ENCODE measurements at places on chromosomes 12 and 14. TPM values are rescaled to one million over a fixed set of nuclear protein-coding genes. Genes with fewer than 3 reads are reported as not detected.

DNA sequence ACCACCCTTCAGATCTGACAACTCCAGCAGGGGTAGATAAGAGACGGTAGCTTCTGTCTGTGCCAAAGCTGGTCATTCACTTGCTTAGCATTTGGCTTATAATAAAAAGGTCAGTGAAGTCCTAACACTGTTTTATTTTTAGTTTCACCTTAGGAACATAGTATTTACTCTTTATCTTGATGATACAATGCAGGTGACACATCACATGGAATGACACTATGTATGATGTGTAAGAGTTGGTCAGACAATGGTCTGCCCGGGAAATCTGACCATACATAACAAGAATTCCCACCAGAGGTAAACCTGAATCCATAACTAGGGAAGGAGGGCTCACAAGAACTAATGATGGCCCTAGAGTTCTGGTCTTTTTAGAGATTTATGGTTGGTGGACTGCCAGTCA lies 66.6 kb downstream of the IFNG start:
- DNase-seq, result no peak

GRCh38 chr12:11621797-11622423 lies 27.6 kb upstream of the ETV6 start:
- DNase-seq, result peak; percentile 24

- no peak for DNase-seq
These were observed 77.0 kb upstream of the SYT1 start for GRCh38 chr12:78787576-78787975.

DNA sequence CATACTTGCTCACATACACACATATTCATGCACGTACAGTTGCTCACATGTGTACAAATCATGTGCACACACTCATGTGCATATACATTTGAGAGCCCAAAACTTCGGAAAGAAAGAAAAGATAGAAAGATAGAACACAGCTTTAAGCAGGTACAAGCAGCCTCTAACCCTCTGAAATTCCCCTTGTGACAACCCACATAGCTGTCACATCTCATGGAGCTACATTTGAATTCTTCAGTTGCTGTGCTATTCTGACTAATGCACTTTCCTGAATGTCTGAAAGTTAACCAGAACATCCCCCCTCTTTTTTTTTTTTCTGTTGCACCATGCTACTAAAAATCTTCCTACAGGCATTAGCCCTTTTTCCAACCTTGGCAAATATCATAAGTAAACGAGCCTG lies 51.9 kb upstream of the KCNA5 start:
- DNase-seq, result no peak

The MIP gene
- polyA plus RNA-seq, result not detected

The OR5AU1 gene
- not detected for polyA plus RNA-seq

DNA sequence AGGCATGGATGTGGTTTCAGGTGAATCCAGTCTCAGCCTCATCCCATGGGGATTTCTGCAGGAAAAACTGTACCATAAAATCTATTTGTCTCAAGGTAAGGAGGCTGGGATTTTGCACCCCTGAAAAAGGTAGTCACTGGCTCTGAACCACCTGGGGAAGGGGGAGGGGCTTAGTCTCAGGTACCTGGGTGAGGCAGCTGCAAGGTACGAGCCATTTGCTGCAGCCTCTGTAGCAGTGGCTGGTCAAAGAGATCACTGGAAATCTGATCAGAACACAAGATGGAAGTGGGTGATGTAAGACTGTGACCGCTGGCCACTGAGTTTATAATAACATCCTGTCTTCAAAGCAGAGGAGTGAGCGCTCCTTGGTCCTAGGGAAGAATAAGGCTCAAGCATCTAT lies 209.9 kb upstream of the NOS1 start:
- DNase-seq, result no peak

DNA sequence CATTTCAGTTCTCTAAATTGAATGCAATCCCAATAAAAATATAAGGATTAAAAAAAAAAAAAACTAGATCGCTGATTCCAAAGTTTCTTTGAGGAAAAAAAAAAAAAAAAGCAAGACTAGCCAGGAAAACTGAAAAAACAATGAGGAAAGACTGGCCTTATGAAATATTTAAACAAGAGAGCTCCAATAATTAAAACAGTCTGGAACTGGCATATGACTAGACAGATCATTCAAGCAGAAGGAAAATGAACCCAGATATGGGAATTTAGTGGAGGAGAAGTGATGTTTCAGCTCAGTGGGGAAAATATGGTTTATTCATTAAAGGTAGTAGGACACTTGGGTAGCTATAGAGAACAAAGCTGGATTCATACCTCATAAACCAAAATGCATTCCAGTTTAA lies 42.0 kb upstream of the TBC1D15 start:
- DNase-seq, result no peak

- no peak for DNase-seq
These were observed 207.2 kb upstream of the TMEM132C start for GRCh38 chr12:128059621-128060370.

DNA sequence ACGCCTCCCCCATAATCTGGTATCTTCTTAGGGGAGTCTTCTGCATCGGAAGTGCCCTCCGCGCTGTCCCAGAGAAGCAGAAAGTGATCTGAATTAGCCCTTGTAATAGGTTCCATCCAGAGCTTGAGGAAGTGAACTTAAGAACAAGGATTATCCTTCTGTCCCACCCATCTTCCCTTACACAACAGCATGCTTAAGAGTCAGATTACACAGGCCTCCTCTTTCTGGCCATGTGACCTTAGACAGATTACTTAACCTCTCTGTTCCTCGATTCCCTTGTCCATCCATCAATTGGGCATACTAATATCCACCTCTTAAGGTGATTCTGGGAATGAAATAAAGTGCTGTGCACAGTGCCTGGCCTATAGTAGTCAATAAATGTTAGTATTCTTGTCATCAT lies 11.4 kb downstream of the CABP1 start:
- DNase-seq, result no peak

The SLC5A8 gene
- polyA plus RNA-seq, result not detected

The STXBP6 gene
- polyA plus RNA-seq, result 0.06 TPM

The CDKN3 gene
- 36.6 TPM for polyA plus RNA-seq

The LHX5 gene
- not detected for polyA plus RNA-seq

DNA sequence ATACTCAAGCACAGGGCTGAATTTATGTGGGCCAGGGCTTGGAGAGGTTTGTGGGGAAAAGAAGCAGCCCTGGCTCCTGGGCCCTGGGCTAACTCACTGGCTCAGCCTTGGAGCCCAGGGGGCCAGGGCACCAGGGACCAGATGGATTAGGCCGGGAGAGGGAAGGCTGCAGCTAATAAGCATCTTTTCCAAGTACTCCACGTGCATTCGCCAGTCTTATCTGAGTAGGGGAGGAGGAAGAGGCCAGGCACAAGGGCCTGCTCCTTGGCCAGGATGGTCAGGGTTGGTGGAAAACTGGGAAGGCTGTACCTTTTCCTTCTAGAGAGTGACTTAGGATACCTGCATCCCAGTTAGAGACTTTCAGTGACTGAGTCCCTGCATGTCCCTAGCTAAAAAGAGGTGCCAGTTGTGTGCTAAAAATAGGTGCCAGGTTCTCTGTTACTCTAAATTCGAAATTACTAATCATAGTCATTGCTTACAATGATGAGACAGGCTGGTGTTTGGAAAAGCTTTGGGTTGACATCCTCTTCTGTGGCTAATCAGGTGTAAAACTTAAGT lies 1.3 kb downstream of the GLRX5 start:
- DNase-seq, result no peak

GRCh38 chr12:123354600-123354999 lies 10.0 kb downstream of the SBNO1 start:
- no peak for DNase-seq

The ATL1 gene
- 1.4 TPM for polyA plus RNA-seq

DNA sequence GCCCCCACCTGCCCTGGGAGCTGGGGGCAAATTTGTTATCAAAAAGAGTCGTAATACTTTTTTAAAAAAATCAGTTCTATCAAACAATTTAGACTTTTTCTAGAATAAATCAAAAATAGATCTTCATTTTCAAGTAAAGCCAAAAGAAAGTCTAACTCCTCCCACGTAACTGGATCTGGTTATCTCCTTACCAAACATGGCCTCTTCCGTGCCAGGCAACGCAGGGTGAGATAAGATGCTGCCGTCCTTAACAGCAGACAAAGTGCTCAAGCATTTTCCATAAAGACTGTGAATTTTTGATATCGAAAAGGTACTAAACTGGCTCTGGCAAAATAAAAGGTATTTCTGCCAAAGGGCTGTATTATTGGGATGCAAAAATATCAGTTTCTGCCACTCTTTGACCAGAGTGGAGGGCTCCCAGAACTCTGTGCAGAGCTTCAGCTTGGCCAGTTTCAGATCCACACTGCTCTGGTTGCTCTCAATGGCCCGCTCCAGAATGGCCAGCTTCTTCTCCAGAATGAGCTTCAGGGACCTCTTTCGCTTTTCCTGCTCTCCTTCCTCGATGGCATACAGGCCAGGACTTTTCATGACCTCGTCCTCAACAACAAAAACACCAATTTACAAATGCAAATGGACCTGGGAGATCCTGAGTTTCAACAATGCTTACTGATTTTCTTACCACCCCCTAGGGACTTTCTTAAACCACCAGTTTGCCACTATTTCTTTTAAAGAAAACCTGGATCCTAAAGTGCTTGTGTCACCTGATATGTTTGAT lies 29.0 kb downstream of the NRDE2 start:
- no peak for DNase-seq

- no peak for DNase-seq
These were observed 269.8 kb downstream of the BCAT1 start for GRCh38 chr12:24679126-24679525.

The BCAT1 gene
- 21.6 TPM for polyA plus RNA-seq

DNA sequence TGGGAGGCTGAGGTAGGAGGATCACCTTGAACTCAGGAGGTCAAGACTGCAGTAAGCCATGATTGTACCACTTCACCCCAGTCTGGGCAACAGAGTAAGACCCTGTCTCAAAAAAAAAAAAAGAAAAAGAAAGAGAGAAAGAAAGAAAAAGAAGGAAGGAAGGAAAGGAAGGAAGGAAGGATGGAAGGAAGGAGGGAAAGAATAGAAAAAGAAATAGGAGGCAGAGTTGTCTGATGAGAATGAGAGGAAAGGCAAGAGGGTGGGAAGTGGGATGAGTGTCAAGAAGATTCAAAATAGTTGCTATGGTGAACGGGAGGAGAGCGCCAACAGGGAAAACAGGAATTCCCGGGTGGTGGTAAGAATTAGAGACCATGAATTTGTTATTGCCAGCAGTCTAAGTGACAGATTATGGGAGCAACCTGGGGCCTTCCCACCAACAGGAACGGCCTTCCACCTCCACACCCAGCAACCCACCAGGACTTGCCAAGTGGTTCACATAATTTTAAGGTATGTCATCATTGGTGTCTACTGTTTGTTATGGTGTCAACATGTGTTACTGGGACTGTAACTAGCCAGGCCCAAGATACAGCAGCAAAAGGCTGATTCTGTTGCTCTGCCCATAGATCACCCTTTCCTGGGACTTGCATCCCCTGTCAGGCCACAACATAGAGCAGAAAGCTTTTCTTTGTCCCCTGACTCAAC lies 36.1 kb upstream of the C12orf76 start:
- DNase-seq, result no peak

The LIN7A gene
- 1.6 TPM for polyA plus RNA-seq

DNA sequence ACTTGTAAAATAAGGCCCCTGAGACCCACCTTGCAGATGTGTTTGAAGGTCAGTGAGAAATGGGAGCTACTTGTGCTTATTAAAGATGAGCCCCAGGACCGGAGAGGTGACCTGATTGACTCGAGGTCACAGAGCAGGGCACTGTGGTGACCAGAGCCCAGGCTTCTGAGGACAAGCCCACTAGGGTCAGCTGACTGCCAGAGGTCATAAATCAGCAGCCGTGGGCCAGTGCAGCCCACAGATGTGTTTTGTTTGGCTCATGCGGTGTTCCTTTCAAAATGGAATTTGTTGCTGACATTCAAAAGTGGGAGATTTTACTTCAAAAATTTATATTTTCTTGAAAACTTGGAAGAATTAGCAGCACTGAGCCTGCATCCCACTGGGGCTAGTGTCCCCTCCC lies 24.5 kb downstream of the JDP2 start:
- DNase-seq, result no peak

DNA sequence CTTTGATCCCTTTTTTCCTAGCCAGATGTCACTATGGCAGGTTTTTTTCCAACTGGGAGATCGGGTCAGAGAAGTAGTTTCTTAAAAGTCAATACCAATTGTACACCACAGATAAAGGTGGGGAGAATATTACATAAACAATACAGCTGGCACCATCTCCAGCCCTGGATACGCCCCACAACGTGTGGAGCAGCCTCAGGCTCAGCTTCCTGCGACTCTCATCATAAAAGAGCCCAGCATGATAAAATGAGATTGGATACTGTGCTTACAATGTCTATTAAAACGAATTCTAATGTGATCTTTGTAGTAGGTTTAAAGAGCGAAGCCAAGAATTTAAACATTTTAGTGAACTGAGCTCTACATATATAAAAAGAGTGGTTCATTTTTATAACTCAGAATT lies 21.5 kb downstream of the EFCAB11 start:
- DNase-seq, result no peak

The KRT83 gene
- polyA plus RNA-seq, result not detected

DNA sequence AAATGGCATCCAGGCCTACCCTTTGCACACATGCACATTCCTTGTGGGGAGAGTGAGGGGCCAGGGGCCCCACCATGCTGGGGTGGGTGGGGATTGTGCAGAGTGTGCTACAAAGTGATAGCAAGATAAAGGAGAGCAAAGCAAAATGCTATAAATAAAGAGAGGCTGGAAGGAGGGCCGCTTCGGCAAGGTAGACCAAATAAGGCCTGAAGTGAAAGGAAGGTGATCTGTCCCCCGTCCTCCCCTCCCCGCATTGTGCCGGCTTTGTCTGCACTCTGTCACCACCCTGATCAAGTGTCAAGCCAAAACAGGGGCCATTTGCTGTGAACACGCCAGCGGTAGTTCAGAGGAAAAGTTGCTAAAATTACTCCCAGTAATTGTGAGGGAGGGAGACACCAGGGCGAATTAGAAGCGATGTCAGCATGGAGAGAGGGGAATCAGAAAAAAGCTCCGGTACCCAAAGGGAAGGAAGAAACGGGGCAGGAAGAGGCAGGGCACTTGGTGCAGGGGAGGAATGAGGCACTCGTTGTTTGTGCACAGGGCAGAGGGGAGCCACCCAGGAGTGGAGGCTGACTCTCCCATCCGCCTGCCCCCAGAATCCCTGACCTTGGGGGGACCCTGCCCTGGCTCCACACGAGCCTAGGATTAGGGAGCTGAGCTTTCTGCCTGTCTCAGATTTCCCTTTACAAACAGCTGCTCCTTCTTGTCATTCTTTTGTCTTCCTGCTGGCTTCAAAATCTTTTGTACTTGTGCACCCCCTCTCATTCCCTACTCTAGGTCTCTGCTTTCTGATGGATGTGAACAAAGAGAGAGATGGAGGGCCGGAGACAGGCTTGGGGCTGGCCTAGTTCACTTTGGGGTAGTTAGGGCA lies 2.9 kb upstream of the MYH7 start:
- no peak for DNase-seq

GRCh38 chr14:25111061-25111601 lies 61.2 kb upstream of the STXBP6 start:
- DNase-seq, result no peak

DNA sequence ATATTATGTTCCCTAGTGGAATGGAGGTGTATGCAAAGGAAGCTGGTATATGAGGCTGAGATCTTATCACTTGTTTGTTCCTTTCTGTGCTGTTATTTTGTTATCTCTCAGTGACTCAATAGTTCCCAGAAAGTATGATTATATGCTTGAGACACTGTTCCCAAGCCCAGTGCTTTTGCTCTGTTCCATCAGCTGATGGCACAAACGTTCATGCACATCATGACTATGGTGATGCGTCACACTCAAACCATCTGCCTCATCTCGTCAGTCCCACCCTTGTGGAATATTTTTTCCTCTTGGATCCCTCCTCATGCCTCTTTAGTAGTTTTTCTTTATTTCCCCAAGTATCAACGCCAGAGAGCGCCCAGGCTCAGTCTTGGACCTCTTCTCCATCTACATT lies 786.9 kb downstream of the AACS start:
- DNase-seq, result no peak

The SLC6A12 gene
- polyA plus RNA-seq, result not detected

- DNase-seq, result no peak
These were observed 36.6 kb downstream of the KRT76 start for GRCh38 chr12:52740584-52740983.
